ENCODE measurements at places on chromosomes 13 and 19. TPM values are rescaled to one million over a fixed set of nuclear protein-coding genes. Genes with fewer than 3 reads are reported as not detected.

Gene CATSPERD
- polyA plus RNA-seq = not detected

- no peak for DNase-seq
Observed at GRCh38 chr13:45594227-45594626, 21.3 kb downstream of the ERICH6B start.

Gene ZNF99
- polyA plus RNA-seq = 0.05 TPM

GRCh38 chr13:39565036-39565949 lies 37.7 kb downstream of the LHFPL6 start:
- no peak for DNase-seq

Gene RPL21
- 2,169 TPM for polyA plus RNA-seq

Gene COL4A1
- 334 TPM for polyA plus RNA-seq

Gene PIK3R2
- polyA plus RNA-seq = 17.0 TPM

Gene CYP2A7
- 0.49 TPM for polyA plus RNA-seq

DNA sequence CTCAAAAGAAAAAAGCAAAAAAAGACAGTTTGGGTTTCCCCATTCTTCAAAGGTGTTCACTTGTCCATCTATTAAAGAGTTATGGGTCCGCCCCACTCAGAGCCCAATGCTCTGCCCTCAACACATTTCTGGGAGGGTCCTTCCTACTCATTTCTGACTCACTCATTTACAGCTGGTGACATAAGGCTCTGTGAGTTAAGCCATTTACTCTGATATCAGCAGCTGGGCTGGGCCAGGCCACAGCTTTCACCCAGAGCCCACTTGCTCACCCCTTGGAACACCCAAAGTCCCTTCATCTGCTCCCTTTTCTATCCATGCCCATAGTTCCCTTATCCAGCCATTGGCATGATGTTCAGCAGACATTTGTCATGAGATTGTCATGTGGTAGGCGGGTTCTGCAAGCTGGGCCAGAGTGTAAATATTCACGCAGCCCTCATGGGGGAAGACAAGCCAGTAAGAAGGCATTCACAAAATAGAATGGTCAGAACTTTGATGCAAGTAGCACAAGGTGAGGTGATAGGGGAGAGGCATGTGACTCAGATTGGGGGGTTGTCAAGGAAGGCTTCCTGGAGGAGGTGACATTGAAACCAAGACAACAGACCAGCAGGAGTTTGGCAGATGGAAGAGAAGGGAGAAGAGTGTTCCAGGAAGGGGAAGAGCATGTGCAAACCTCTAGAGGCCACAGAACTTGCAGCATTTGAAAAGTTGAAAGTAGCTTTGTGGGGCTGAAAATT lies 5.9 kb downstream of the MAST1 start:
- no peak for DNase-seq

GRCh38 chr19:11377756-11378155 lies 3.3 kb downstream of the SWSAP1 start:
- no peak for DNase-seq

DNA sequence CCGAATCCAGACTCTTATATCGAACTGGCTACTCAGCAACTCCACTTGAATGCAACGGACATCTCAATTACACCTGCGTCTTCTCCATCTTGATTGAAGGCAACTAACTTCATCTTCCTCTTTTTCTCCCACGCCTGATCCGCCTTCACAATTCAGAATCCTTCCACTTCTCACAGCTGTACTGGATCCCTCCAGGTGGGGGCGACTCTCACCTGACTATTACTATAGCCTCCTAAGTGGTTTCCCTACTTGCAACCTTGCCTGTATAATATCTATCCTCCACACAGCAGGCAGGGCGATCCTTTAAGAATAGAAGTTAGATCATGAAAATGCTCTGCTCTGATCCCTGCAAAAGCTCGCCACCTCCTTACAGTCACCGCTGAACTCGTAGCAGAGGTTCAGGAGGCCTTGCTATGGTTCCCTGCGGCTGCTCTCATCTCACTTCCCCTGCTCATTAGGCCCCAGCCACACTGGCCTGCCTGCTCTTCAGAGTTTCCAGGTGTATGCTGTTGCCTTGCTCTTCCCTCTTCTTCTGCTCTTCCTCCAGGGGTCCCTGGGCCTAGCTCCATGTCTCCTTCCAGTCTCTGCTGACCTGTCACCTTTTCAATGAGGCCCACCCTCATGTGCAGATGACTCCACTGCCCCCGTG lies 31.9 kb downstream of the RFXAP start:
- DNase-seq = no peak

DNA sequence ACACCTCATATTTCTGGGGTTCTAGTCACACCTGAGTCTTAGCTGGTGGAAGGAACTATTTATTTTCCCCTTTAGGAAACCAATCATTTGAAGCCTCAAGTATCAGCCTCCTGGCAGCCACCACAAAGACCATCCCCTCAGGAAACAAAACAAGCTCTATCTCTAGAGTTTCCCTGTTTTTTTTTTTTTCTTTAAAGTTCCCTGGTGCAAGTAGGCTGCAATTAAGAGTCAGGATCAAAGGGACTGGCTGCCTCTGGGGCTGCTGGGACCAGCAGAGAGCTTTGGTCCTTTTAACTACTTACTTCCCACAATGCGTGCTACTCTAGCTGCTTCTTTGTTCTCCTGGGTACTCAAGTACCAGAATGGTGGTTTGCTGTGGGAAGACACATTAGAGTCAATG lies 11.4 kb downstream of the MBNL2 start:
- no peak for DNase-seq

GRCh38 chr13:43086181-43086580 lies 62.8 kb downstream of the DNAJC15 start:
- no peak for DNase-seq

DNA sequence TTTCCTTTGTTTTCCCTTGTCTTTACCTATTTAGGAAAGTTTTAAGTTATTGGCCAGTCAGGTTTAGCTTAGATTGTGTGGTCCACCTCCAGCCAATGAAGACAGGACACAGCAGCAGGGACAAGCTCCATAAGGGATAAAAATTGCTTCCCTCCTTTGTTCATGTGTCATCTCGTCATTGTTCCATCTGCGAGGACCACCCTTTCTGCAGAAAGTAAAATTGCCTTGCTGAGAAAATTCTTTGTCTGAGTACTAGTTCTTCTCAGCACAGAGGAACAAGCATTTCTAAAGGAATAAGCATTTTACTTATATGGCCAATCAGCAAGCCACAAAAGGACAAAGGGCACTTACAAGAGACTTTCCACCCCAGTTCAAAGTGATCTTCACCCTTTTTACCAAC lies 11.4 kb downstream of the ZNF560 start:
- DNase-seq = no peak

- no peak for DNase-seq
Observed at GRCh38 chr19:51127032-51127431, 2.3 kb downstream of the SIGLEC9 start.

DNA sequence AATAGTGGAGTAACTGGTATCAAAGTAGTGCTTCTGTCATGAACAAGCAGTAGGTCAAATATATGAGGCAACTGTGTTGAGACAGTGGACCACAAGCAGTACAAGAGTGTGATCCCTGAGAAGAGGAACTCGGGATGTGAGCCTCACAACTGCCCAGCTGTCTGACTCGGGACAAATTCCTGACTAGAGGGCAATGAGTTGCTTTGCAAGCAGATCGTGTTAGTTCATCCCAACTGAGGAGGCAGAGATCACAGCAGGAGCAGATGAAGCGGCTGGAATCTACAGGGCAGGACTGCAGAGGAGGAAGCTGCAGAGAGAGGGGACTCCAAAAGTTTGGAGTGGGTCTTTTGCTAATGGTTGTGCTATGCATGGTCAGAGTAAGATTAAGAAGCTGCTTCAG lies 741.1 kb downstream of the DIAPH3 start:
- no peak for DNase-seq

Gene LIM2
- not detected for polyA plus RNA-seq

GRCh38 chr19:5282901-5283300 lies 57.7 kb downstream of the PTPRS start:
- DNase-seq = no peak

GRCh38 chr13:36377826-36378468 lies 31.8 kb upstream of the SPART start:
- no peak for DNase-seq
